Activated gamma-delta T cell (primary cell): ENCODE measurements at places on chromosomes 2 and 18.

- DNase-seq = no peak
Observed at GRCh38 chr18:56445422-56445821, 193.0 kb downstream of the TXNL1 start.

DNA sequence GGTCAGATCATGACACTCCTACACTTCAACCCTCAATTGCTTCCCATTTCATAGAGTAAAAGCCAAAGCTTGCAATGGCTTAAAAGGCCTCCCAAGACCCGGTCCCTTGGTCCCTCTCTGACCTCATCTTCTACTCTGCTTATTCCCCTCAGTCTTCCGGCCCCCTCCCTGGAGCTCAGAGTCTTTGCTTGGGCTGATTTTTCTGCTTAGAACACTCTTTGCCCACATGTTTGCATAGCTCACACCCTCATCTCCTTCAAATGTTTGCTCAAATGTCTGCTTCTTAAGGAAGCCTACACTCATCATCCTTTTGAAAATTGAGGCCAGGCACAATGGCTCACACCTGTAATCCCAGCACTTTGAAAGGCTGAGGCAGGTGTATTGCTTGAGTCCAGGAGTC is 65.6 kb upstream of the CAPN13 start:
- DNase-seq = no peak

DNA sequence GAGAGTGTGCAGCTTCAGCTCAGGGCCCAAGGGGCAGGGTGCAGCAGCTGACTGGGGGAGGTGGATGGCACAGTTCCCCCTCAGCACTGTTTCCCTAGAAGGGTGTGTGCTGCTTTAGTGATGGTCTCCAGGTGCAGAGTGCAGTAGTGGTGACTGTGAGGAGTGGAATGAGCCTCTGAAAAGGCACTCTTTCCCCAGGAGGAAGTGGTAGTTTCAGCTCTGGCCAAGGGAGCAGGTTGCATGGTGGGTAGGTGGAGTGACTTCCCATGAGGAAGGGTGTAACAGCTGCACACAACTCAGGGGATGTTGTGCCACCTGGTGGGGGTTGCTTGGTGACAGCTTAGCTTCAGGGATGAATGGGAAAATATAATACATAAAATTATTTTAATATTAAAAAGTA is 251.5 kb upstream of the NXPH2 start:
- DNase-seq = no peak

DNA sequence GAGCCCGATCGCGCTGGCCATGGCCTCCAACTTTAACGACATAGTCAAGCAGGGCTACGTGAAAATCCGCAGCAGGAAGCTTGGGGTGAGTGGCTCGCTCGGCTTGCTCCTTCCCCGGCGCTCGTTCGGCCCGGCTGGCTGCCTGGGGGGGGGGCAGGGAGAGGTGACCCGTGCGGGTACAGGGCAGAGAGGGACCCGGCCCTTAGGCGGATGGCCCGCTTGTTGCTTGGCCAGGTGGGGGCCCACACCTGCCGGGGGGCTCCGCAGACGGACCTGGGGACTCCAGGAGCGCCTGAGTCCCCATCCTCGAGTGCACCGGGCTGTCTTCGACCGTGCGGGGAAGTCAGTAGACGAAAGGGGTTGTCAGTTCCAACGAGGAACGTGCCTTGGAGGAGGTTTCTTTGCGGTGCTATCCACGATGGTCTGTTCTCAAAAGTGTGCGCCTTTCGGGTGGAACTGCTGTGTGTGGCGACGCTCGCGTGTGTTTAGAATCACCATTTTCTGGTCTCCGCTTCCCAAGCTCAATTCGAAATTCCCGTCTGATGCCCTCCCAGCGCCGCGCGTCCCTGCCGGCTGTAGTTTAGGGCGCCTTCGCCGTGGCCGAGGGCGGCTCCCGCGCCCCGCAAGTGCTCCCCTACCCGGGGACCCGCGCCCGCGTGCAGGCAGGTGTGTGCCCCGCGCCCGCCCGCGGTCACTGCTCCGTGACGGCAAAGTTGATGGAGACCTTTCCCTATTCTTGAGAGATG is 711 bp downstream of the DOK6 start:
- DNase-seq = no peak

GRCh38 chr18:66167829-66168684 is 417.2 kb downstream of the CDH7 start:
- no peak for DNase-seq

GRCh38 chr18:74060579-74060978 is 87.1 kb downstream of the FBXO15 start:
- DNase-seq = no peak

- no peak for DNase-seq
Observed at GRCh38 chr18:78542204-78542603, 437.4 kb upstream of the SALL3 start.

DNA sequence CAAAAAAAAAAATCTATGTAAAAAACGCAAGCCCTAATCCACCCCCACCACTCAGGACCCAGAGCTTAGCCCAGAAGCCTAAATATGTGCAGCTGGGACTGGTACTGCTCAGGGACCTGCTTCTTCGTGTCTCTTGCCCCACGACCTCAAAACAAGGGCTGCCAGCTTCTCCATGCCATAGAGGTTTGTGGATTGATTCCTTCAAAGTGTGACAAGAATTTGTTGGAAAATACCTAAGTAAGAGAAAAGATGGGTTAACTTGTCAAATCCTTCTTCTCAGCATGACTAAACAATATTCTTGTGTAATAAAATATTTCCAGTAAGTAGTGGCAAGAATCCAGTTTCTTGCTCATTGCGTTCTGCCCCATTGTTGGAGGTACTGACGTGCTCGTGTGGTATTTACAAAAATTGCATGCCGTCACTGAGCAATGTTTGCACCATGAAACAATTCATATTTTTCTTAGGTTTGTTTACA is 825 bp upstream of the SCYGR1 start:
- DNase-seq = no peak

- DNase-seq = no peak
Observed at GRCh38 chr18:51236225-51236624, 38.7 kb upstream of the MEX3C start.

- DNase-seq = no peak
Observed at GRCh38 chr2:158142568-158143332, 41.1 kb downstream of the UPP2 start.

GRCh38 chr2:53051157-53051556 is 716.4 kb upstream of the CHAC2 start:
- DNase-seq = no peak

DNA sequence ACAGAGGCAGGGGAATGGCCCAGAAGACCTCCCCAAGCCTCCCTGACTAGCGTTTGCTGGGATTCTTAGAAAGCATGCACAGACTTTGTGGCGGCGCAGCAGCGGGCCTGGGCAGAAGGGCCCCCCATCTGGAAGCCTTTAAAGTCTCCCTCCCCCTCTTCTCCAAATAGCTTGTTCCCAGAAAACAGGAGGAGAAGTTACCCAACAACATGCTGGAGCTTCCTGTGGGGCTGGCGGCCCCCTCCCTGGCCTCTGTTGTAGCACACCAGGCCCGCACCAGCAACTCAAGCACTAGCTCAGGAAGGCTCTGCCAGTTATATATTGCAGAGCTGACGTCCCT is 334.8 kb downstream of the DYSF start:
- DNase-seq = no peak

- DNase-seq = no peak
Observed at GRCh38 chr2:55621802-55622201, 4.4 kb upstream of the PPP4R3B start.
